ENCODE measurements at places on chromosomes 3 and 15.

DNA sequence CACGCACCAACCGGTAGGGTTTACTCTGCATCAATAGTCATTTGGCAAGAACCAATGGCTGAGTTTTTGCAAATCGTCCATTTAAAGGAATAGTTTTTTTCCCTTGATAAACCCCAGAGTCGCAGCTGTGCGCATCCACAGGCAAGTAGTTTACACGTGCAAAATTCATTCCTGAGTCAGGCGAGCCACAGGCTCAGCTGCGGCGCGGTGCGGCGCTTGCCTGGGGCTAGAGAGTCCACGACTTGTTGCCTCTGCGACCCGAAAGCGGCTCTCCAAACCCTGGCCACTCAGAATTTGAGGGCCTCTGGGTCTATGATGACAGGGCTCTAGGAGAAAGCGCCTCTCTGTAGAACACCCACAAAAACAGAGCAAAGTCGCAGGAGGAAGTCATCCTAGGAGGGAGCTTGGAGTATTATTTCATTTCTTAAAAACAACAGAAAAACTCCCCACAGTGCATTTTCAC is 36.7 kb downstream of the ZIC4 start:
- no peak for DNase-seq

DNA sequence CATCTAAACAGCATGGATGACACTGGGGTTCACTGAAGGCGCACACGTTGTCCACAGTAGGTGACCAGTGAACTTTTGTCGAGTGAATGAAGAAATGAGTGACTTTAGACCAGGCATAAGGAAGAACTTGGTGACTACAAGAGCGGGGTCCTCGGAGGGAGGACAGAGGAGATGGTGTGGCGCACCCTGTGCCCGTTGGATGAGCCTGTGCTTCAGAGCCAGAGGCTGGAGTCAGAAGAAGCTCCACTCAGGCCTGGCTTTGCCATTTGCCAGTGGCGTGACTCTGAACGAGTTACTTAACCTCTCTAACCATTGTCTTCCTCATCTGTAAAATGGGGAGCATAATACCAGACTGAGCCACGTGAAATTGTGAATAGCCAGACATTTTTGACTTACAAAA is 42.2 kb downstream of the MUC4 start:
- DNase-seq: no peak

GRCh38 chr3:541062-541801 is 344.7 kb downstream of the CHL1 start:
- DNase-seq: no peak

- no peak for DNase-seq
Measured at GRCh38 chr15:100926258-100926657, 7.1 kb downstream of the LRRK1 start.

- DNase-seq: no peak
Measured at GRCh38 chr3:64354956-64355355, 129.7 kb upstream of the PRICKLE2 start.

DNA sequence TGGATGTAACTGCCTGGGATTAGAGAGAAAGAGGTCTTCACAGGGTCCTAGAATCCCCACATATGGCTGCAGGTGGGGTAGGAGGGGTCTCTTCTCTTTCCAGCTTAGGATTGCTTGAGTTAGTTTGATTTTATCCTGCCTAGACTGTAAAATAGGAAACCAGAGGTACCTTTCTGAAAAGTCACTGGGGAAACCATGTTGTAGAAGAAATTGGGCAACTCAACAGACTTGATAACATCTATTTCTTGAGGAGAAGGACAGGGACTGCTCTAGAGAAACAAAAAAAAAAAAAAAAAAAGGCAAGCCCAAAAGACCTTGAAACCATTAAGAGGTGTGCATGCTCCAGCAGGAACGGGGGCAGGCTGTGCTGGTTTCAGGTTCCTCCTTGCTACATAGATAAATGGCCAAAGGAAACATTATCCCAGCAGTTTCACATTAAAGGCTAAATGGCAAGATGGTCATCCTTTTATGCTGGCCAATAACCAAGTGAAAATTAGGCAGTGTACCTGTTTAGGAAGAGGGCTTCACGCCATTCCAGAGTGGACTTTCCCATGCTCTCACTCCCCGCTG is 116.1 kb downstream of the ALDH1A2 start:
- no peak for DNase-seq

DNA sequence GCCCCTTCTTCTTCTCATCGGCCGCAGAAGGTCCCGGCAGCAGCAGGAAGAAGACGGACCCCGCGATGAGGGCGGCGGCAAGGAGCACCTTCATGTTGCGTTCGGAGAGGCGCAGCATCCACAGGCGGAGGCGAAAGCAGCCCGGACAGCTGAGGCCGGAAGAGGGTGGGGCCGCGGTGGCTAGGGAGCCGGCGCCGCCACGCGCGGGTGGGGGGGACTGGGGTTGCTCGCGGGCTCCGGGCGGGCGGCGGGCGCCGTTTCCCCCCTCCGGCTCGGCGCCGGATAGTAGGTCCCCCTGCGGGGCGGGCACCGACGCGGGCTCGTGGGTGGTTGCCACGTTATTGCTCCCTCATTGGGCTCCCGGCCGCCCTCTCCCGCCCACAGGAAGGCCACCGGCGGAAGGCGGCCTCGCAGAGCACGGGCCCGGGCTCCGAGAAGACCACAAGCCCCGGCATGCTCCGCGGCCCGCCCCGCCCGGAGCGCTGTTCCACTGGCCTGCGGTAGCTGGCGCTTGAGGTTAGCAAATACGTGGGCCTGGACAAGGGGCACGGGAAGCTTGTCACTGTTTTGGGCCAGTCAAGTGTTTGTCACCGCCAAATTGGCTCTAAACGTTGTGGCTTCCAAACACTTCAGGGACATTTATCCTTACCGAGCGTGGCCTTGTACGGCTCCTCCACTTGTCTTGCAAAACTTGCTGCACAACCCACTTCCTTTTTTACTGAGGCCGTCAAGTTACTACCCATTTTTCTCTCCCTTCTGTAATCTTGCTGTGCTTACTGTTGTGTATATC is at the start of gene PPIB:
Gene PPIB (minus strand): TSS at position 154 of the 790 bp plus-strand sequence. CDS start 36 bp downstream, at position 118.
- peak; percentile 96 for DNase-seq

GRCh38 chr3:197007953-197008352 is 21.7 kb downstream of the MELTF start:
- DNase-seq: no peak

- DNase-seq: no peak
Measured at GRCh38 chr3:191066669-191067068, 132.4 kb upstream of the OSTN start.

DNA sequence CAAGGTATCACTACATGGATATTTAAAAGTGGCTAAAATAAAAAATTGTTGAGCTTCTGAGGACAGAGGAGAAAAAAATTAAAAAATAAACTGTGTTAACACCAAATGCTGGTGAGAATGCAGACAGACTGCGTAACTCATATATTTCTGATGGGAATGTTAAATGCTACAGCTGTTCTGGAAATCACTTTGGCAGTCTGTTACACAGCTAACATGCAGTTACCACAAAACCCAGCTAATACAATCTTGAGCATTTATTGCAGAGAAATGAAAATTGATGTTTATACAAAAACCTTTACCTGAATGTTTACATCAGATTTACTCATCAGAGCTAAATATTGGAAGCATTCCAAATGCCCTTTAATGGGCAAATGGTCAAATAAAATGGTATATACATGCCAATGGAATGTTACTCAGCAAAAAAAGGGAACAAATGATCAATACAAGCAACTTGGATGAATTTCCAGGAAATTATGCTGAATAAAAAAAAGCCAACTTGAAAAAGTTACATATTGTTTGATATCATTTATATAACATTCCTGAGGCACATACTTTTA is 24.6 kb downstream of the MNS1 start:
- no peak for DNase-seq

Measured in MV-4-11 (cell line).